ENCODE measurements at places on chromosomes 11 and 22.

GRCh38 chr22:28935713-28936112, 52.3 kb downstream of the ZNRF3 start:
- DNase-seq, result no peak

DNA sequence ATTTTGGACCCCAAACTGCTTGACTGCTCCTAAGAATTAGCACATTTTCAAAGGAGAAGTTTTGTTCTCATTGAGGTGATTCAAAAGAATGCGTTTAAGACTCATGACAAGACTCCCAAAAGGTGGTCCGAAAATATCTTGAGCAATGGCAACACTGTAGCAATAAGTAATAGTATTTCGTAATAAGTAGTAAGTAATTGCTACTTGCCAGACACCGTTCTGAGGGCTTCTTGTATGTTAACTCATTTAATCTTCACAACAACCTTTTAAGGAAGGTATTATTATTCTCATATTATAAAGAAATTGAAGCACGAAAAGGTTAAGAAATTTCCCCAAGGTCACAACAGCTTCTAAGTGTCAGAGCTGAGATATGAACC, 184.0 kb upstream of the SORL1-AS1 start:
- DNase-seq, result no peak

GRCh38 chr11:70582886-70583641, 184.7 kb downstream of the CTTN start:
- no peak for DNase-seq

DNA sequence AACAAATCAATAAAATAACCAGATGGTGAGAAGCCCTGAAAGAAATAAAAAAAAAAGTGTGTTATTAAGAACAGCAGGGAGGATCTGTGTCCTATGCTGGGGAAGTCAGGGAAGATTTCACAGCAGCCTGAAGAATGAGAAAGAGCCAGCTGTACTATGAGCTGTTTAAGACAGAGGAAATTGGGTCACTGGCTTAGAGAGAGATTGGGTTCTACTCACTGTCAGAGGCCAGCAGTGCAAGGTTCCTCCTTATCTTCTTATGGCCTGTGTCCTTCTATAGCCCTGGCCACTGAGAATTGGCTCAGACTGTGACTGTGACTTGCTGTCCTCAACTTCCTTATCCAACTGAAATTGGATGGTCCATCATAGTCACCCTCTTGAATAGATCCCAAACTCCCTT, 54.8 kb upstream of the FDX1 start:
- DNase-seq, result no peak

DNA sequence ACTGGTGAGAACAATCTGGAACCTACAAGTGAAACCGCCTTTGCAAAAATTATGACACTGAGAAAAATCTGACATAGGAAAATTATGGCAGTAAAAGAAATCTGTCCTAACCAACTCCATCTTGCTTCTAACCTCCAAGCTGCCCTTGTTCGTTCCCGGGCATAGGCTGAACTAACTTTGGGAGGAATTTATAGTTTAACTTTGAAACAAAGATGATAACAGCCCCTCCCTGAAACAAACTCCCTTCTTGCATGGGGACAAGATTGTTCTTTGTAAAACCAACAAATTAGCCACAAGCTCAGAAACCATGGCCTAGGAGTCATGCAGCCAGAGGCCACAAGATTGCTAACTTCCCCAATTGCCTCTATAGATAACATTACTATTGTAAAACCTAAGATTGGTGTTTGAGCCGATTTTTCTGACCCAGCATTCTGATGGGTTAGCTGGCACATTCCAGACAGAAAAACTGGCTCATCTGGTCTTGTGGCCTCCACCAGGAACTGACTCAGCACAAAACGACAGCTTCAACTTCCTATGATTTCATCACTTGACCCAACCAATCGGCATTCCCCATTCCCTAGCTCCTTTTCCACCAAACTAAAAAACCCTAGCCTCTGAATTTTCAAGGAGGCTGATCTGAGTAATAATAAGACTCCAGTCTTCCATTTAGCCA, 3.6 kb upstream of the CCDC81 start:
- no peak for DNase-seq

- no peak for DNase-seq
Measured at GRCh38 chr22:23072077-23072910, 2.0 kb downstream of the GNAZ start.

GRCh38 chr11:74316772-74317505, 5.5 kb upstream of the P4HA3 start:
- no peak for DNase-seq

DNA sequence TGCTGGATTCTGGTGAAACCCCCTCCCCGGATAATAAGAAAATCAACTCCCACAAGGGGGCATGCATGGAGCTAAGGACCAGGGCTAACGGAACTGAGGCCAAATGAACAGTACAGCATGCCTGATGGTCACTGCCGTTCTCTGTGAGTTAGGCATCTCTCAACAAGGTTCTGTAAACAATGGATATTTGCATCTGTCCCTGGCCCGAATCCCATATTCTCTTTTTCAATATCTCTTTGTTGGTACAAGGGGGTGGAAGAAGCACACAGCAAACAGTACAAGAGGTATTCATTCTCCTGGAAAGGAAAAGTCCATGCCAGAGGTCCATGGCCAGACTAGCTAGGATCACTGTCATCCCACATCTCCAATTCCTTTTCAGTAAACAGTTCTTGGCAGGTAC, 32.2 kb upstream of the APOA1 start:
- DNase-seq, result no peak

DNA sequence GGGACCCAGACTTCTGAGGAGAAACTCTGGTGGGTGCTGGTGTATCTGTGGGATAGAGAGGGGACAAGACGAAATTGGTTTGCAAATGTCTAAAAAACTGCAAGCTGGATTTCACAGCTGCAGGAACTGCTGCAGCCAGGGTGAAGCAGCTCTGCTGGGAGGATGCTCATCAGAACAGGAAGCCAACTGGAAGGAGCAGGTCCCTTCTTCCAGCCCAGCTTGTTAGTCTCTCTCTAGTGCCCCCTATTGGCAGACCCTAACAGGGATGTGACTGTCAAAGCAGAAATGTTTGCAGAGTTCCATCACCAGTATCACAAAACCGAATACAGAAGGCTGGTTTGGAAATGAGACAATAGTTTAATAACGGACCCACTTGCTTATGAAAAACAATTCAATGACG, 74.8 kb upstream of the SLC22A12 start:
- DNase-seq, result no peak
